GF-D8 (cell line): ENCODE measurements at places on chromosomes 4 and X.

- no peak for DNase-seq
Observed at GRCh38 chrX:12497832-12498591, 293.2 kb upstream of the PRPS2 start.

GRCh38 chr4:116906758-116907157 lies 178.6 kb downstream of the TRAM1L1 start:
- no peak for DNase-seq

DNA sequence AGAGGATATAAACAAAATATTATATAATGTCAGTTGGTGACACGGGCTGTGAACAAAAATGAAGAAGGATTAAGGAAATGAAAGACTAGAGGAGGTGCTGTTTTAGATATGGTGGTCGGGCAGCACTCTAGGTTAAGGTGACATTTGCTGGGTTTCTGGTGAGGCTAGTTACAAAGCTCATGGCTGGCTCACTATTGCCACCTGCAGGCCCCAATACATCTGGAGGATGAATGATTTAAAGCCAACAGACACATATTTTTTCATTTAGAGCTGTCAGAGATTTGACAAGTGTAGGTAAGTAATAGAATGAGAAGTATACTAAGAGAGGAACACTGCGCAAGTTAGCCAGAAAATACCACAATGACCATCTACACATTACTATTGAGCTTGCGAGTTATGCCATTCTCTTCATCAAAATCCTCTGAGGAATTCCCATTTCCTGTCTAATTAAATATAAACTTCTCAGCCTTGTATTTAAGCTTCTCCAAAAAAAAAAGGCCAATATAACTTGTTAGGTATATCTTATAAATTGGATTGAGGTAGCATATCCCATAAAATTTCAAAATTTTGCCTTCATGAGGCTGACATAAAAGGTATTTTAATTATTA lies 6.4 kb upstream of the FGG start:
- DNase-seq, result no peak

DNA sequence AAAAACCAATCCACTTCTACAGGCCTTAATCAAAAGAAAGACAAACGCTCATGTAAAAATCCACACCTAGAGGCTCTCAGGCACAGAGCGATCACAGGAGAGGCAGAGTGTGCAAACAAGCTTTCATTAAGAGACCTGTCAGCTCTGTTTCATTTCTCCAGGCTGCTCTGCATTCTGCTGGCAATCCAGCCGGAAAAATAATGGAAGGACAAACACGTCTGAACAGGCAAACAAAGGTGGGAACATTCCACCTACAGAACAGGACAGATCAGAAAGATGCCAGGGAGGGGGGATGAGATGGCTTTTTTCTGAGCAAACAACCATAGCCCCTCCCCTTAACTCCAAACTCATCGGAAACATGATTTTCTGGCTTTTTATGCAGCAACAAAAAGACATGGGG lies 9.7 kb downstream of the SOD3 start:
- DNase-seq, result no peak

- DNase-seq, result no peak
Observed at GRCh38 chr4:168667921-168668320, 171.1 kb downstream of the PALLD start.

DNA sequence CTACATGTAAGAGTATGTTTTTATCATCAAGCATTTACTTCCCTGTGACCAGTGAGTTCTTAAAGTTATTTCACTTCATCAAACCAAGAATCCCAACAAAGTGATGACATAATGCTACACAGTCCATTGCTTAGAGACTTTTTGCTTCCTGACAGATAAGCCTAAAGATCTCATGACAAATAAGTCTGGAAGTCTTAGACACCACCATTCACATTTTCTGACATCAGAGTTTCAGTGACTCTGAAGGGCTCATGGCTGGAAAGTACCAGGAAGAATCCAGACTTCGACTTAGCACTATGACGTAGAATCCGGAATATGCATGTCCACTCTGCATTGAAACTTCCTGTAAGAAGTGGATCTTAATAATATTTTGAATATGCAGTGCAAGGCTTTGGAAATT lies 53.7 kb downstream of the CLDN22 start:
- DNase-seq, result no peak

DNA sequence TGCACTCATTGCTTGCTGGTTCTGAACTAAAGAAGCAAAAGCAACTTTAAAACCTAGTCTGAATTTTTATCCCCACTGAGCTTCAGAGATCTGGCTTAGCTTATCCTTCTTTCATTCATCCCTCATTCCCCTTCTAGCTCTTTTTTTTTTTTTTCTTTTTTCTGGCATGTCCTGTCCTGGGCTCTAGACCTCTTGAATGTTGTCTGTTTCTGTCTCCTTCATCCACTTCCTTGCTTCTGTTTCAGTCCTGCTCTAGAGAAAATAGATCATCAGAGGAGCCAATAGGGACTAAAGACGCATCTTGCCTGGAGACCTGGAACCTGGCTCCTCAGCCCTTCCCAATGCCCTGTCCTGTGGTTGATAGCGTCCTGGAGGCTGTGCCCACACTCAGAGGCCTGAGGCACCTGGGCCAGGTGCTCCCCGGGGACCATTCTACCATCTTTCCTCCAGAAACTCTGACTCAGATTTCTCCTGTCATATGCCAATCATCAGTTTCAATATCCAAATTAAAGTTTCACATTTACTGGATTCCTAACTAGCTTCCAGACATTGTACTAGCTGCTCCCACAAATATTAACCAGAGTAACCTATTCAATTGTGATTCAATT lies 115.7 kb upstream of the GATB start:
- no peak for DNase-seq

DNA sequence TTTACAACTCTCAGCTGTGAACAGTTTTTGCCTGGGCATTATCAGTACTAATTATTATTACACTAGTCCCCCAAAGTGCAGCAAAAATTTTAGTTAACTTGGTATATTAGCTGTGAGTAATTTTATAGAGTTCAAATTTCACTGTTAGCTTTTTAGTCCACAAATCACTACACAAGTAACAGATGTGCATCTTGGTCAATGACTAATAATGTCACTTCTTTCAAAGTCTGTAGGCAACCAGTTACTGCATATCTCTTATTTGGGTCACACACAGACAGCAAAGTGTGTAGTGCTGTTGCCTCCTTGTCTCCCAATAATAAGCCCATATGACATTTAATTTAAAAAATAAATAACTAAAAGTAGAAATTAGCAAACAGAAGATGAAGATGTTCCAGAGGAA lies 159.9 kb downstream of the SCFD2 start:
- DNase-seq, result no peak

DNA sequence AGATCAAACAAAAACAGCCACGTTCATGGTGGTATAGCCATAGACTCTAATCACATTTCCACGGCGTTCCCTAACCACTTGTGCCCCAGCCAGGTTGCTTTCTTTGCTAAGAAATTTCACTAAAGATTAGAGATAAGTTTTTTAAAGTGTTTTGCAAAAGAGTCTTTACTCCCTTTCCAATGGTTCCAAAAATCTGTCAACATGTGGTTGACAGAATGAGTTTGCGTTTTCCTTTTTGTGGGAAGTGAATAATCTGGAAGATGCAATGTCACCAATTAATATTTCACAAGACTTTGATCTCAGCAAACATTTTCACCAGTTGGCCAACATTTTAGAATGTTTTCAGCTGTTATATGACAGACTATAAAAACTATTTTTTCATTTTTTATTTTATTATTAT lies 35.3 kb downstream of the CXCL1 start:
- no peak for DNase-seq

DNA sequence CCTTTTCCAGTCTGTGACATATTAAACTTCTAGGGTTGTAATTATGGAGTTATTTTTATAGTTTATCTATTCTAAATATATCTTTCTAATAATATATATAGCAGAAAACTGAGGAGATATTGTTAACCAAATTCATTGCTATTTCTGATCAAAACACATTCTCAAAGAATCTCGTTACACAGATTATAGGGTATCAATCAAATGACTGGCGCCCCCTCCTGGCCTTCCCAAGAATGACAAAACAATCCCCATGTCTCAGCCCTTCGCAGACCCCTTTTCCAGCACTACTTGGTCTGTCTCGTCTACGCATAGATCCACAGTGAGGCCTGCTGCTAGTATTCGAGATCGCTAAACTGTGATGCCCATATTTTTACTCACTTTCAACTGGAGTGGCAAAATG lies 209.3 kb downstream of the GPC3 start:
- DNase-seq, result no peak

DNA sequence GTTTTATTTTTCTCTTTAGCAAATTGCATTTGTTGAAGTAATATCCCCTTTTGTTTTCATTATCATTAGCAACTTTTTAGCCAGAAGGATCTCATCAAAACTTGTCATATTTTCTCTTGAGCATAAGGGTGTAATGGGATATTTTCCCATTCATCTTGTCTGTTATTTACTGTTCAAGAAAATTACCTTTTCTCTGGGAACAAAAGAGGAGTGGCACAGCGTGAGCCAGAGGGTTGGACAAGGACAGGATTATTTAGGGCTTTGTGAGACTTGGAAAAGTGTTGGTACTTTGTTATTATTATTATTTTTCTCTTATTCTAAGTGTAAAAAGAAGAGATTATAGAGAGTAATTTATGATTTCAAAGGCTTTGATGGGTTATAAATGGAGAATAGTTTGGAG lies 135.9 kb downstream of the PRKX start:
- no peak for DNase-seq
